ENCODE measurements at places on chromosomes 11 and 22.

DNA sequence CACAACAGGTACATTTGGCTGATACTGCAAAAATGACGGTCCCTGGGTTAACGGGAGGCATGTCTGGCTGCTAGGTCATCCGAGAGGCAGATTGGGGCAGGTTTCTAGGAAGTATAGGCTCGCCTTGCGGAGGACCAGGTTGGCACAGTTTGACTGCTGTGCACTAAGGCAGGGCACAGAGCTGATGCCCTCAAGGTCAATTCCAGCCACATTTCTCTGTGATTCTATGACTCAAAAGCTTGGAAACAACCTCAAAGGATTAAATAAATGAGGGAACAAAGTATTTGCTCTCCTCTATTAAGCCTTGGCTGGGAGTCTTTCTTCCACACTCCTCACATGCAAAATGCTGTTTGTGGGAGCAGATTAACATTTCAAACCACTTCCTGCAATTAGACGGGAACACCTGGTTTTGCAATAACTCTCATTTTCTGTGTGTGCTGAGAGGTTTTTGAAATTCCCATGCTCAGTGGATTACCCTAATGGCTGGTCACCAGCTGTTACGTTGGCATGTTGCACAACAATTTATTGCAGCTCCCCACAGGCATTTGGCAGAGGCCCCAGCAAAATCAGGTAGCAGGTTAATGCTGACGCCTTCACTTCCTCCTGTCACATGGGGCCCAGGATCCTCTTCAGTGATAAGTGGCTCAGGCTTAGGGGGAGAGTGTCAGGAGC is 61.0 kb upstream of the PLET1 start:
- DNase-seq: peak; percentile 82

DNA sequence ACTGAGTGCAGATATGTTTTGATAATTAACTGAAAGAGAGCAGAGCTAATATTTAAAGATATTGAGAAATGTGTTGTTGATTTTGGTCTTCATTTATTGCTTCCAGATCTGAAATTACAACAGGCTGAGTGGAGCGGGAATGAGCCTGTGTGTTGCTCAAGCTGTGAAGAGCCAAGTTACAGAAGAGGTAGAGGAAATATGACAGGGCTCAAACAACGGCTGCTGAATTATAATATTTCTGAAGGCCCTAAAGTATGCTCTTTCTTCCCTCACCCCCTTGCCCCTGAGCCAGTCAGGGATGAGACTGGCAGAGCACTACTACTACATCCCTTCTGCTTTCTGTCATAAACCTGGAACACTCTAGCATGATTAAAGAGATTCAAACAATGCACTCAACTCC is 115.6 kb downstream of the FANCF start:
- no peak for DNase-seq

DNA sequence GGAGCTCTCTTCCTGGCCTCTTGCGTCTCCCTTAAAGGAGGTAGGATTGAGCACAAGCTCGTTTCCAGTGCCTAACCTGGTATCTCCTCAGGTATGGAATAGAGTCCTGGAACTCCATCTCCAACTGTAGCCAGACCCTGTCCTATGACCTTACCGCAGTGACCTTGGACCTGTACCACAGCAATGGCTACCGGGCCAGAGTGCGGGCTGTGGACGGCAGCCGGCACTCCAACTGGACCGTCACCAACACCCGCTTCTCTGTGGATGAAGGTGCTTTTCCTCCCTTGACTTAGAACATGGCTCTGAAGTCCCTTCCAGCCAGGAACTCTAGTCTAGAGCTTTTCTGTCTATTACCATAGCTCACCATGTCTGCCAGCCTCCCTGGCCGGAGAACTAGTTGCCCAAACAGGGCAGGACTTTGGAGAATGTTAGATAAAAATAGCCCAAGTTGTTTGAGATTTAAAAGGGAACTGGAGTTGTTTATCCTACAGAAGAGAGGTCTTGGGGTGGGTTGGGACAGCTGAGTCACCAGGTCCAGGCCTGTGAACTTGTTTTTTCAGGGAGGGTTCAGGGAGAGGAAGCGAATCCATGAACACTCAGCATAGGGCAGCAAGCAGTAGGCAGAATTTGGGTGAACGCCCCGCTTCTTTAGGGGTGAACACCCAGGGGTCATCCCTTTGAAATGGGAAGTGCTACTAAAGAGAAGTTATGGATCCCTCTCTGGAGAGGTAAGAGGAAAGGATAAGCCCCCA is 3.3 kb downstream of the IL10RA start:
- no peak for DNase-seq

GRCh38 chr11:37727371-37727770 is 1129.3 kb upstream of the RAG2 start:
- DNase-seq: no peak

GRCh38 chr22:33869946-33870345 is 50.3 kb downstream of the LARGE1 start:
- no peak for DNase-seq

- DNase-seq: no peak
Measured at GRCh38 chr11:111336582-111337256, 38.4 kb downstream of the POU2AF3 start.

DNA sequence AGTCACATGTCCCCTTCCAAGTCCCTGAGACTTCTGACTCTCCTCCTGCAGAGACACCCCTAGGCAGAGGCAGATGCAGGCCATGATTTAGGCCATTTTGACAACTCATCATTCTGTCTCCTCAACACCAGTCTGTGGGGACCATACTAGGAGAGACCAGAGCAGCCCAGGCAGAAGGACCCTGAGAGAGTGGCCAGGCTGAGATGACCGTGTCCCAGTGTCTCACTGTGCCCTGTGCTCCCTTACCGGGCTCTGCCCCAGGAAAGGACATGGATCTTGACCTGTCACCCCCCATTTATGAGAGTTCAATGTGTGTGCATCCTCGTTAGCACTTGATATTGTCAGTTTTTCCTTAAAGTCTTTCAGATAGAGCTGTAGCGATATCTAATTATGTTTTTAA is 52.4 kb upstream of the IGLL5 start:
- DNase-seq: no peak

DNA sequence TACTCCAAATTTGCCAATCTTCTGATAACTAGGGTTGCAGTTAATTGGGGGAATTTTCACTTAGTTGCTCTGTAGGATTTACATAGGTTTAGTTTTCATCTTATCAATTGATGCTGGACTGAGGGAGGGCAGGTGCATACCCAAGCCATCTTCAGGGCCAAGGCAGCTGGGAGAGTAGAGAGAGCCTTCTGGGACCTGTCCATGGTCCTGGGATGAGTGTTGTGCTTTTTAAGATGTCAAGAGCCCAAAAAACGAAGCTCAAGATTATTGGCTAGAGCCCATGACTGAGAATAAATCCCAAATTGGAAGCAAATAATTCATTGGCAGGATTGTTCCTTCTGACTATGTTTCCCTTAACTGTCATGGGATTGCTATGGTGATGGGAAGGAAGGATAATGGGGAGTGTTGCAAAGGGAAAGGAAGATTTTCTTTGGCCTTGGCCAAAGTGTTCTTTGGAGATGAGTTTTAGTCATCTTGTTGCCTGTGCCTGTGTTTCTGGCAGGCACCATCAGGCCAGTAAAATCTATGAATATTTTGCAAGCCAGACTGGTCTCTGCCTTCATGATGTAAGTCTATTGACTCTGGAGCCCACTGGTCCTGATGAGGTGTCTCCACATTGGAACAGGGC is 4.5 kb downstream of the SLC22A6 start:
- no peak for DNase-seq

GRCh38 chr11:104614117-104614680 is 284.1 kb downstream of the CASP12 start:
- no peak for DNase-seq

DNA sequence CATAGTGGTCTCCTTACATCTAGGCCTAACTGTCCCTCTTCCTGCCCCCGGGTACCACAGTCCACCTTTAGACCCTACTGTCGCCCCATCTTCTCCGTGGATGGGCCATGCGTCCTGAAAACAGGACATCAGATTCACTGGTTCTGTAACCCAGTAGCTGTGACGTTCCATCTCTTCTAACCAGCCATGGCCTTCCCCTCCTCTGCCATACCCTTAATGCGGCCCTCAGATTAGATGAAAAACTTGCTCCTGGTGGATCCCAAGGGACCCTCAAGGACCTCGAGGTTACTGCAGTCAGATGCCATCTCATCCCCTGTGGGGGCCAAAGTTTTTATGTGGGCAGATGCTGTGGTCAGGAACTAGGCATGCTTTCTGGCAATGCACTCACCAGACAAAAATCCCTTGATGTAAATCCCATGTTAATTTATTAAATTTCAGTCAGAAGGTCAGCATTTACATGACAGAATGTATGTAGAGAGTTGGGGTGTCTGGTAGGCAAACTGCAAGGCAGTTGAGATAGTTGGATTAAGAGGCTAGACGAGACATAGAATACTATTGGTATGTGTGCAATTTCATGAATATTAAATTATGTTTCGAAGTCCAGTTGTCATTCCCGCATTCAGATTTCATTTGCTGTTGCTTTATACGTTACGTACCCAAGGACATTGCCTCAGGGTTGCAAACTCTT is 64.3 kb downstream of the WNT11 start:
- no peak for DNase-seq

DNA sequence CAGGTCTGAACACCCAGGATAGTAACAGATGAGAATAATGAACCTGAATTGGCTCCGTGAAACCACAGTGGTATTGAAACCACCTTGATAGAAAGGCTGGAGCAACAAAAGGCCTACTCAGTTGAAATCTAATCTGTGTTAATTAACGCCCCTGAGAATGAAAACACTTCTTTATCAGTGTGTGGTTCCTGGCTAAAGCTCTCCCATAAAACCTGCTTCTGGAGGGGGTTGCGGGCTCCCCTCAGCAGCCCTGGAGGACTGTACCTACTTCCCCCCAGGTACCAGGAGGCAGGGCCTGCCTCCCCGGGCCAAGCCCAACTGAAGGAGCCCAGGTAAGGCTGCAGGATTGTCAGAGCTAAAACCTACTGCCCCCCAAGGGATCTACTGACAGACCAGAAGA is 54.6 kb downstream of the PLEKHA7 start:
- DNase-seq: no peak

DNA sequence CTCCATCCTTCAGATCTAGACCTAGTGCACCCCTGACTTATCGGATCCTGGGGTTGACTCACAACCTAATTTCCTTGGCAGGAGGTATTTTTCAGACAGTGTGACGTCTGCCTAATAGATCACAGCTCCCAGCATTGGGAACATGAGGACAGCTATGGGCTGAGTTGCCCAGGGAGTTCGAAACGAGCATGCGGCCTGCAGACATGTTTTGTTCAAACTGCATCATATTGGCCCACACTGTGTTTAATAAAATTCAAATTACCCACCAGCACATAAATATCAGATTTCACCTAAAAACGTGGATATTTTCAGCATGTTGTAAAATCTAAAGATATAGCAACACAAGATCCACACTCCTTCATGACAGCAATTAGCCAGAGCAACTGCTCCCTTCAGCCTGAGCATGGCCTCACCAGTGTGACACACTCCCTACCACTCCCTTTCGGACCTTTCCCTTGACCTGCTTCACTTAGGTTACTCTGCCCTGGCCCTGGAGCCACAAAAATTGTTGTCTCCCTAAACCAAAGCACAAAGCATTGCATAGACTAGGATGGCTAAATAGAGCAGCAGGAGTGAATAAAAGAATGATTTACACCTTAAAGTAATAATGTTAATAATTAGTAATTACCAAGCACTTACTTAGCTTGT is 53.6 kb upstream of the USP47 start:
- DNase-seq: no peak

DNA sequence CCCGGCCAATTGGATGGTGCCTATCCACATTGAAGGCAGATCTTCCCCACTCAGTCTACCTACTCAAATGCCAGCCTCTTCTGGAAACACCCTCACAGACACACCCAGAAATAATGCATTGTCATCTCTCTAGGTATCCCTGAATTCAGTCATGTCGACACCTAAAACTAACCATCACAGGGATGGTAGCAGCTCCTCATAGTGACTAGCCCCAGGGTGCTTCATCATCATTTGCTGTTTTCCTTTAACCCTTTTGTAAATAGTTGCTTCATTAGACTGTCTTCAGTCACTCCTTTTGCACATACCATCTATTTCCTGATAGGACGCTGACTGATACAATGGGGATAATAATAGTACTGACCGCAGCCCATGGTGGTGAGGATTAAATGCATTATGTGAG is 18.8 kb upstream of the AMOTL1 start:
- no peak for DNase-seq

DNA sequence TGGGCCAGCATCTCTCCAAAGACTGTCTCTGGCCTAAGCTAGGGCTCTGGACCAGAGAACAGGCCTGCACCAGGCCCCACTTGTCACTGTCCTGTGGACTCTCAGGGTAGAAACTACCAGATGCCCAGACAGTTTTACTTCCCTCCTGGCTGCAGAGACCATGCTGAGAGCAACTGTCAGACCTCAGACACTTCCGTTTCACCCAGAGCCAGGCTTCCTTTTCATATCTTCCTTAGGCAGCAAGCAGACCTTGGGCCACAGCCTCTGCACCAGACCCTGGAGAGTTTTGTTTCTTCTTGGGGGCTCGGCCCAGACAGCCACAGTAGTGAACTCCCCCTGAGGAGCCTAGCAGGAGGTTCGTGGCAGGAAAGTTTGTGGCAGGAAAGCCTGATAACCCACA is 12.1 kb upstream of the FCHSD2 start:
- no peak for DNase-seq

DNA sequence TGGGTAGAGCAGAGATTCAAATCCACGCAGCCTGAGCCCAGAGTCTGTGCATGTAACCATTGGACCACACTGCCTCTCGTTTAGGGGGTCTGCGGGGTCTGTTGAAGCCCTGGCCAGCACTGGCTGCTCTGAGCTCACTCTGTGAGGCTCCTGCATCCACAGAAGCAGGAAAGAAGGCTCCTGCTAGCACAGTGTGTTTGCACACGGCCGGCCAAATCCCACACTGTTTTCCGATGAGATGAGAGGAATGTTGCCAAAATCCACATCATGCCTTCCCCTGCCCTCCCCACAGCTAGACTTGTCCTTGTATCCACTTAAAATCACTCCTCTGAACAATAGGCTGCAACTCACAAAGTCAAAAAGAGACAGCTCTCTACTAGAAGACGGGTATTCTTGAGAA is 10.6 kb upstream of the SLC22A12 start:
- peak; percentile 47 for DNase-seq

DNA sequence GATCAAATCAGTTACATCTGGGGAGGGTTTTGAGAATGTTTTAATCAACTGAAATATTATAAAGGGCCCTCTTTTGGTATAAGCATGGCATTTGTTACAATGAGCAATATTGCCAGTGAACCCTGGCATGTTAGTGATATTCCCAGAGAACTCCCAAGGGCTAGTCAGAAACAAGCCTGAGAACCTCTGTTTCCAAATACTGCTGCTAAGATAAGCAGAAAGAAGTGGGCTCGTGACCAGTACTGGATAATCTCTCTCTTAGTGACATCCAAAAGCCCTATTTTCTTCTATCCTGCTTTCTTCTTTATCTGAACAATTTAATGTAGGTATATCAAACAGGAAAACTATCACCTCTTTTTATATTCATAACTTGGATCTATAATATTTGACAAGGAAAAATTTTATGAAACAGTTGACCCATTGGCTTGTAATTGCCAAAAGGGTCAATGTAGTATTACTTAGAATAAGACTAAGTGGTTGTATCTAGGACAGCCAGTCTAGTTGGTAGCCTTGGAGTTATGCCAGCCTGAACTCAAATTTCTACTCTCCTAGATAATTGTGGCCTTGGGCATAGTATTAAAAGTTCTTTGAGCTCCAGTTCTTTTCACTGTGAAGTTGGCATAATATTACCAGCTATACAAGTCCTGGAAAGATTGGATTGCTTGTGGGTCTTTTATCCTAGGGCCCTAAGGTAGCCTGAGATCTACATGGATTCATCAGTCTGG is 15.7 kb downstream of the CAT start:
- no peak for DNase-seq

- no peak for DNase-seq
Measured at GRCh38 chr22:39645532-39645931, 75.0 kb downstream of the CACNA1I start.

All from LNCaP clone FGC (cell line).